Spleen (tissue), 13 donors: ENCODE measurements at places on chromosomes 12 and 14. TPM values are rescaled to one million over a fixed set of nuclear protein-coding genes. Genes with fewer than 3 reads are reported as not detected.

Gene DNAH10
- total RNA-seq, result 0.26 TPM

DNA sequence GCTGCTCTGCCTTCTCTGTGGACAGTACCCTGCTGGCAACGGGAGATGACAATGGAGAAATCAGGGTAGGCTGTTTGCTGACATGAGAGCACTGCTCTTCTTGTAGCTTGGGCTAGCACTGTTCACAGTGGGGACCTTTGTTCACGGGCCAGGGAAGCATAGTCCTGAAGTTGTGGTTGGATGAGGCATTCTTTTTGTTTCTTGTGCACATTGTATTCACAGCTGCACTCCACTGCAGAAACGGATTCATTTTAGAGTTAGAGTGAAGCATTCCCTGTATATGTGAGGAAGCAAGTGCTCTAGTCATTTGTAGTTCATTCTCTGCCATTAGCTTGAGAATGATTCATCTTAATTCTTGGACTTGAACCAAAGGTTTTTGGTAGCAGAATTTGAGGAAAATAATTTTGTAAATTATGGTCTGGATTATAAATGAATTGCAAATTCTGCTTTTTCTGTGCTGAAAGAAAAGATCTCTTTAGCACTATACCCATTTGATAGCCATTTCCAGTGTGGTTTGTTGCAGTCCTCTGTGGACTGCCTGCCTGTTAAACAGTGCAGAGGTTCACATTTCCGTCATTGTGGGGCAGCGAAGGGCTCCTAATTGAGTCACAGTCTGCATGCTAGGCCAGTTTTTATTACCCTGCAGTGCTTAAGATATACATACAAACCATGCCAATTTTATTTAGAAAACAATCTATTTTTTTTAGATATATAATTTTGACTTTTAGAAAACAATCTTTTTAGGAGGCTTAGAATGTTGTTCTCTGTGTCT is 80.6 kb downstream of the APAF1 start:
- H3K27ac ChIP-seq, result no peak overlapping the region
- no peaks in the 10 kb centered on the region for H3K4me1 ChIP-seq

DNA sequence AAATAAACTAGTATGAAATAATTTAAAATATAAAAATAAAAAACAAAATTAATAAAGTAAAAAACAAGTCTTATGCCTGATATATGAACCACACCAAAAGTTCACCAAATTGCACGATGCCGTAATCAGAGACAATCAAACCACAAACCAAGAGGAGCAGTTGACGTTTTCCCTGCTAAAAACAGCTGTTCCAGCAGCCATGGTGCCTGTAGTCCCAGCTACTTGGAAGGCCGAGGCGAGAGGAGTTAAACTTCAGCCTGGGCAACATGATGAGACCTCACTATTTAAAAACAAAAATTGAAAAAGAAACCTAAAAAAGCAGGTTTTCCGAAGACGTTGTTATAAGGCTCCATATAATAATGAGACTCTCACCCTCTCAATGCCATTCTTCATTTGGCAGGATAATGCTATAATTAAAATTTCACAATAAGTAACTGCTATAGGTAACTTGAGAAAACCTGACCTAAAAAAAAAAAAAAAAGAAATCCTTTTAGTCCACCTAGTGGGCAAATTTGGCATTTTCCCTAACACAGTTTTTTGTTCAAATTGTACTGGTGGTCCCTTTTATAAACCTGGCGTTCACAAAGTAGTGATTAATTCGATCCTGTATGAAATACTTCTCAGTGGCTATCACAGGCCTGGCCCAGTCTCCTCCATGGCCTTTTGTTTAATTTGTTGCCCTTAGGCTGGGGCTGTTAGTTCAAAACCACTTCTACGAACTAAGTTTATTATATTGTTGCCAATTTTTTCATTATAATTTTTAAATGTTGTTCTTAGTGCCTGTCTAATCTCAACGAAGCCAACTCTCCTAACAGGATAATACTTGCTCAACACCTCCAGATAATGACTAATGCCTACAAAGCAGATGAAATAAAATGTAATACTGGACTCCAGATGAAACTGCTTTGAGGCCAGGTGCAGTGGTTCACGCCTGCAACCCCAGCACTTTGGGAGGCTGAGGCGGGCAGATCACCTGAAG is 62.1 kb downstream of the TNFAIP2 start:
- no peak for DNase-seq
- no peak overlapping the region for H3K27ac ChIP-seq
- H3K27me3 ChIP-seq, result no peaks in the 10 kb centered on the region
- H3K36me3 ChIP-seq, result no peaks in the 10 kb centered on the region

DNA sequence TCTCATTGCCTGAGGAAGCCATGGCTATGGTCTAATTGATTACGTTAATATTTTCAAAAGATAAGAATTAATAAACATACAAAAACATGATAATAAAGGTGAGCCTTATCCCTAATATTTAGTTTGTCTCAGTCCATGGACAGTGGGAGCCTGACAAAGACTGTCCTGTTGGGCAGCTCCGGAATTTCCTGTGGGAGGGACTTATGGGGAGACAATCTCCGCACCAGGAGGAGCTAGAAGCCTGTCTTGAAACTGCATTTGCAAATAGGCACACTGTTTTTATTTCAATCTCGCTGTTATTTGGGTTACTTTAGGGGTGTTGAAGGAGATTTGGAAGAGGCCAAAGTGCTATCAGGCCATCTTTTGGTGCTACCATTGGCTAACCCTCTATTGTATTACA is 50.8 kb upstream of the ZDHHC17 start:
- H3K4me3 ChIP-seq, result no peak overlapping the region
- no peak overlapping the region for H3K27ac ChIP-seq
- DNase-seq, result no peak
- H3K27me3 ChIP-seq, result no peaks in the 10 kb centered on the region
- no peaks in the 10 kb centered on the region for H3K36me3 ChIP-seq

GRCh38 chr14:40616579-40616978 is 990.1 kb upstream of the LRFN5 start:
- H3K4me3 ChIP-seq, result no peak overlapping the region
- H3K27ac ChIP-seq, result no peak overlapping the region
- no peaks in the 10 kb centered on the region for H3K4me1 ChIP-seq
- no peaks in the 10 kb centered on the region for H3K27me3 ChIP-seq
- no peak for DNase-seq

DNA sequence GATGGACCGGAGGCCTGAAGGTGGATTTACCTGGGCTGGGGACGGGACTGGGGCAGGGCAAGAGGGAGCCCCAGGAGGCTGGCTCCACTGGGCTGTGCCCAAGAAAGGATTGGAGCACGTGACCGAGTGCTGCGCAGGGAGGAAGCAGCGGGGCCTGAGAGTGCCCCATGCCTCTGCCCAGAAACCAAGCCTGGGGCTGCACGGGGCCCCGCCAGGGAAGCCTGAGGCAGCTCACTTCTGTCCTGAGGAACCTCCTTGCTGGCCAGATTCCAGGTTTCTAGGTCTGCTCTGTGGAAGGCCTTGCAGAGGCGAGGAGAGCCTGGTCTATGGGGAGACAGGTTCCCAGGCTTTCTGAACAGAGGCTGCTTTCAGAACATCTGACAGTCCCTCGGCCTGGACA is 10.4 kb downstream of the NGB start:
- H3K36me3 ChIP-seq, result no peaks in the 10 kb centered on the region
- DNase-seq, result no peak
- H3K27ac ChIP-seq, result no peak overlapping the region
- H3K4me3 ChIP-seq, result no peak overlapping the region
